Cardiac muscle cell (in vitro differentiated cells and primary cell): ENCODE measurements at places on chromosomes 4 and X. TPM values are rescaled to one million over a fixed set of nuclear protein-coding genes. Genes with fewer than 3 reads are reported as not detected.

DNA sequence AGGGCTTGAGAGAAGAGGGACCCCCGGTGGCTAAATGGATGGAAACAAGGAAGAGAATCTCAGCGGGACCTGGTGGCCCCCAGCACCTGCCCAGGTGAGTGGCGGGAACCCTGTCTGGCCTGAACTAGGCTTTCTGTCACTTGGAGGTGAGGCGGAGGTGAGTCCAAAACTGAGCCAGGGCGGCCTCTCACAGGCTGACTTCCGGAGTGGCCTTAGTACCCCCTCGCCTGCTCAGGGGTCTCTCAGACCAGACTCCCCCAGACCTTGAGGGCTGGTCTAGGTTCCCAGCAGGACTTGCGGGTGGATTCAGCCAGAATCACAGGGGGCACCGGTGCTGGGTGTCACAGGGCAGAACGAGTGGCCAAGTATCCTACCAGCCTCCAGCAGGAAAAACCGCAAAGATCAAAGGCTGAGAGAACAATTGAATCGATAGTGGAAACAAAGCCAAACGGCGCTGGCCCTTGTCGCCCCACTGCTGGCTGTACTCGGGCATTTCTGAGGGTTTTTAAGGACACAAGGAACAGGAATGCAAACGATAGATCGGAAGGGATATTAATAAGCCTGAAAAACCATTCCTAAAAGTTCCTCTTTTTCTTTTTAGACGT is 67.8 kb downstream of the WFS1 start:
- no peak for DNase-seq

DNA sequence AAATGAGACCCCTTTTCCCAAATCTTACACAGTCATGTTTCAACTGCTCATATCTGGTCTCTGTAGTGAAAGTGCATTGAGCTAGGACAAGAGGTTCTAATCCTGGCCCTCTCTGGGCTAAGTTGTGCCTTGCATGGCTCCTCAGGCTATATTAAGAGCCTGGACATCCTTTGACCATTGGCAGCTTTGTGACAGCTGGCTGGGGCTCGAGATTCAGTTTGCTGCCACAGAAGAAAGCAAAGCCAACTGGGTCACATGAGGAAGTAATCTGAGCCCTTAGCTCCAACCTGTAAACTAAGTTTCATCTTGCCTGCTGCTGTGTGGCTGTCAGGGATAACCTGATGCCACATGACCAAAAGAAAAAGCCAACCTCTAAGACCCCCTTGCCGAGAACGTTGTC is 51.8 kb upstream of the JADE1 start:
- no peak for DNase-seq

DNA sequence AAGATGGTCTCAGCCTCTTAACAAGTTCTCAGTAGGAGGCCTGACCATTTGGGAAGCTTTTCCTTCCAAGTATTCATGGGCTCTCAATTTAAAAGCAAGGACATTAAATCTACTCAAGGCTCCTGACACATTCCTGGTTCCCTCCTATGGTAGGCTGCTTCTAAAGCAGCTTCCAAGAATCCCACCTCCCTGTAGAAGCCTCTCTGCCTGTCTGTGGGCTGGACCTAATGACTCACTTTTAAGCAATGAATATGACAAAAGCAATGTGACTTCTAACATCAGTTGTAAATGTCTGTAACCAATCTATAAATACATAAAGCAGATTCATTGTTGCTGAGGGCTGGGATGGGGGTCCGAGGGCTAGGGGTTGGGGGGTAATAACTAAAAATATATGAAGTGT is 99.5 kb upstream of the FAM9B start:
- peak; percentile 23 for DNase-seq

DNA sequence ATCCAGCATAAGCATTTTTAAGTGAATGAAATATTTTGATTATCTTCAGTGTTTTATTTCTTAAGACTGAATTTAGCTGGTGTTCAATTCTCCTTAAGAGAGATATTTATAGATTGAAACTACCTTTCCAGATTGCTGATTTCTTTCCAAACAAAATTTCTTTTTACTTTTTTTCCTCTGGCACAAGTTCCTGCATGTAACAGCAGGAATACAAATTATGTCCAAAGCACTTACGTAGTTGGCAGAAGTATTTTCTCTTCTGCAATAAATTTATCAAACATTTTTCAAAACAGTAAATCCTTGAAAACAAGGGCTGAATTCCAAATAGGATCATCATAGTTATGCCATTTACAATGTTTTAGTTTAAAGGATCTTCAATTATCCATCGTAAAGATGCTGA is 412.6 kb downstream of the IQCM start:
- DNase-seq: no peak

- DNase-seq: no peak
Measured at GRCh38 chr4:169054879-169055278, 44.8 kb upstream of the CBR4 start.

DNA sequence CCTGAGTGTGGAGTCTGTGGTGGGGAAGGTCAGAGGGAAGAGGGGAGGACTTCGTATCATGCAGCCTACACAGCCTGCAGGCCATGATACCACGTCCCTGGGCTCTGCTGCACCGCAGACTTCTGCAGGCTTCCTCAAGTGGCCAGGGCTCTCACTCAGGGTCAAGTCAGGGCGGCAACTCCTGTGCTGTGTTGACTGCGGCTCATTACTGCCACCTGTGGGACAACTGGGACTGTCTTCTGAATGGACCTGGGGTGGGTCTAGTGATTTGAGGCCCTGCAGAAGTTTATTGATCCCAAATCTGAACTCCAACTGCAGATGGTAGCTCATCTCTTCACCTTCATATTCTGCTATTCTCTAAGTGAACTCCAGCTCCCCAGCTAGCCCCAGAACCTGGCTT is 167.1 kb downstream of the NSUN7 start:
- peak; percentile 43 for DNase-seq

DNA sequence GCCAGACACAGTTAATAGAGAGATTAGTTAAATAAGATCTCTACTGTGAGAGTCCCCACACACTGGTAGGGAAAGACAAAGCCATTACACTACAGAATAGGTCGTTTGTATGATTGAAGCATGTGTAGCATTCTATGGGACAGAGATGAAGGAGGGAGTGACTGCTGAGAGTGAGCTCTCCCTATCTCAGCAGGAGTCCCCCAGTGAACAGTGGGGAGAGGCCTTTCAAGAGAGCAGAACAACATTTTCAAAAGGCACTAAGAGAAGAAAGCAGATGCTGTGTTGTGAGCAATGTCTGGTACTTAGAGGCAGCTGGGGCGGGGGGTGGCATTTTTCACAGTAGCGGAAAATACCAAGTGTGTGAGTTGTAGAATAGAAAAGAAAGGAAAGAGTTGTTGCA is 413.6 kb downstream of the AFF2 start:
- no peak for DNase-seq

GRCh38 chr4:168723020-168723419 is 226.2 kb downstream of the PALLD start:
- DNase-seq: no peak

DNA sequence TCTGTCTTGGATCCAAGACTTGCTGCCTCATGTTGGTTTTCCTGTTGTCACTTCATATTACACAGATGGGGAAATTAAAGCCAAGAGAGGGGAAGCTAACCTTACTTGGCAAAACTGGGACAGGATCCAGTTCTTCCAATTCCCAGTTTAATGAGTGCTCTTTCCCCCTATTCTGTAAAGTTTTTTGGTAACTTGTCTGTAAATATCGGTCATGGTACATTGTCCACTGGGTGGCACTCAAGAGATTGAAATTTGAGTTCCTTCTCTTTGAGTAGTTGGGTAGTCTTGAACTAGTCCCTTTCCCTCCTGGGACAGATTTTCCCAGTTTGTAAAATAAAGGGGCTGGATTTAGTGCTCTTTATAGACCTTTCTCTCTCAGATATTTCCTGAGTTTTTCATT is 12.4 kb upstream of the EOLA2 start:
- peak; percentile 20 for DNase-seq

GRCh38 chr4:43690116-43690515 is 758.5 kb downstream of the KCTD8 start:
- no peak for DNase-seq

GRCh38 chrX:11137543-11138139 is 26.5 kb downstream of the HCCS start:
- DNase-seq: peak; percentile 67

- peak; percentile 71 for DNase-seq
Measured at GRCh38 chrX:9955506-9955905, 11.7 kb upstream of the CLDN34 start.

DNA sequence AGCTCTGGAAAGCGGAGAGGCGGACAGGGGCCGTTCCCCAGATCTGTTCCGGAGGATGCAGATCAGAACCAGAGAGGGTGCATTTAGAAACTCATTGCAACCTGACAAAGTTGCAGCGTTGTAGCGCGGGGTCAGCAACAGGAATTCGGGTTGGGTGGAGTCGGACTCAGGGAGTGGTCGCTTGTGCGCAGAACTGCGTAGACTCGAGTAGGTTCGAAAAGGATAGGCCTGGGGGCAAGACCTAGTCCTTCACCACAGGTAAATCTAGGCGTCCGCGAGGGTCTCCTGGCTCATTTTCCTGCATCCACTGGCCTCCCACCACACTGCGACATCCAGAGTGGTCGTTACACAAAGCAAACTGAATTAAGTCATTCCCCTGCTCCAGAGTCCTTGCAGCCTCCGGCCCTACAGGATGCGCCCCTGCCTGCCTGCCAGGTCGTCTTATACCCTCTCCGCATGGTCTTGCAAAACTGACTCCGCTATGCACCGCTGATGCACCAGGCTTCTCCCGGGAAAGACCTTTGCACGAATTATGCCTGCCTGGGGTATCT is 4.7 kb upstream of the ZNF518B start:
- no peak for DNase-seq

- DNase-seq: no peak
Measured at GRCh38 chr4:14368391-14368790, 633.9 kb upstream of the CPEB2 start.

GRCh38 chr4:73762409-73762808 is 22.0 kb downstream of the CXCL8 start:
- DNase-seq: no peak

GRCh38 chrX:19715711-19716638 is 171.4 kb downstream of the SH3KBP1 start:
- DNase-seq: no peak

- no peak for DNase-seq
Measured at GRCh38 chr4:150375025-150375424, 206.9 kb upstream of the MAB21L2 start.

GRCh38 chr4:108336076-108336475 is 167.3 kb upstream of the LEF1 start:
- DNase-seq: peak; percentile 6

- no peak for DNase-seq
Measured at GRCh38 chr4:86679441-86679840, 85.3 kb downstream of the PTPN13 start.

GRCh38 chr4:54516556-54517215 is 141.1 kb upstream of the KIT start:
- DNase-seq: peak; percentile 81

DNA sequence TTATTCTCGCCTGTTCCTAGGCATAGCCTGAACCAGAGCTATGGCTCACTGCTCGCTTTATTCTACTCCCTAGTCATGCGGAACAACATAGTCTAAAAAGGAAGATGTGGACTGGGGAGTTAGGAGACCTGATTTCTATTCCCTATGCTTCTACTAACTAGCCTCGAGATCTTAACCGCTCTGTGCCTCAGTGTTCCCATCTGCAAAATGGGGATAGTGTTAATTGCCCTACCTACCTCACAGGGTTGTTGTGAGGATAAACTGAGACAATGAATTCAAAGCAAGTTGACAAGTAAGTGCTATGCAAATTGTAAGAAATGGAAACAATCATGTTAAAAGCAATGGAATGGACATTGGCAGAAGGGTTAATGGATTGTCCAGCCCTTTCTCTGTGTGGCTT is 102.1 kb downstream of the AKAP4 start:
- DNase-seq: no peak

GRCh38 chr4:145886871-145887240 is 51.8 kb downstream of the ZNF827 start:
- DNase-seq: no peak

GRCh38 chr4:170589597-170590191 is 499.9 kb upstream of the AADAT start:
- peak; percentile 5 for DNase-seq

- DNase-seq: no peak
Measured at GRCh38 chrX:38087594-38087993, 81.2 kb downstream of the SYTL5 start.

DNA sequence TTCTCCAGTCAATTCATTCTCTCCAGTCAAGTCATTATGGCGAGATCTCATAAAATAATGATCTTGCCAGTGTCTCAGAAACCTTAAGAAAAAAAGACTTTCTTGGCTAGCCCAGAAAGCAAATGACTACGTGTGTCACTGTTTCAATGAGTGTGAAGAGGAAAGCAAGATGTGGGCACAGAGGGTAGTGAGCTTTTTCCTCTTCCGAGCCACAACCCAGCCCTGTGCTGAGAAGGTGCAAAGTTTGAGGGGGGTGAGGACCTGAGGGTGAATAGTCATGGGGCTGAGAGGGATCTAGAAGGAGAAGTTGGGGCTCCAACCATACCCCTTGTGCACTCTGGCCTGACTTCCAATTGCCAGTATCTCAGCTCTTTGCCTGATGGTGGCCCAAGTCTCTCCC is 85.6 kb upstream of the EGFL6 start:
- DNase-seq: no peak

GRCh38 chr4:156378033-156378665 is 424.5 kb upstream of the CTSO start:
- DNase-seq: peak; percentile 41

DNA sequence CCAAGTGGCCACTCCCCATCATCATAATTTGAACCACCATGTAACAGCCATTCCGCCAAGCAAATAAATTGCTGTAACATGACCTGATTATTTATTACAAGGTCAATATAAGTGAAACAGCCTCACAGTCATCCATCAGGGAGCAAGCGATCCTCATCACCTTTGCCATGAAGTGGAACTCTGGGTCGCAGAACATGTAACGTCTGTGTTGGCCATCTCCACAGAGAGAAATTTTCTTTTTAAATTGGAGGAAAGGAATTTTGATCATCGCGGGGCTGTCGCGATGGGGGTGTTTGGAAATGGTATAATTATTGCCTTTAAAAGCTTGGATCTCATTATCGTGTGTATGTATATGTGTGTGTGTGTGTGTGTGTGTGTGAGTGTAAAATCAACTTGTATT is 90.2 kb downstream of the SHOX start:
- no peak for DNase-seq

- DNase-seq: no peak
Measured at GRCh38 chr4:176363072-176363471, 43.3 kb downstream of the SPCS3 start.

GRCh38 chrX:12322031-12322430 is 183.8 kb downstream of the FRMPD4 start:
- DNase-seq: no peak

Gene NLGN3
- total RNA-seq: 7.4 and 10.2 TPM in 2 replicates

Gene TAF7L
- total RNA-seq: not detected in 2 replicates

Gene HMGB2
- total RNA-seq: 89.0 and 443 TPM in 2 replicates

Gene LRRC66
- total RNA-seq: 1.3 and 2.7 TPM in 2 replicates

Gene SYP
- 0.45 and 1.8 TPM in 2 replicates for total RNA-seq

Gene DRD5
- not detected in 2 replicates for total RNA-seq

Gene CDKL5
- 3.8 and 12.9 TPM in 2 replicates for total RNA-seq

Gene SUPT20HL2
- 0.12 and 0.25 TPM in 2 replicates for total RNA-seq

Gene MAGEE2
- not detected in 2 replicates for total RNA-seq

Gene SLC4A4
- 12.7 and 14.9 TPM in 2 replicates for total RNA-seq
